ENCODE measurements at places on chromosomes 7 and 10. TPM values are rescaled to one million over a fixed set of nuclear protein-coding genes. Genes with fewer than 3 reads are reported as not detected.

- H3K4me3 ChIP-seq: no peak overlapping the region
- no peak overlapping the region for H3K27ac ChIP-seq
- H3K27me3 ChIP-seq: no peaks in the 10 kb centered on the region
- H3K36me3 ChIP-seq: peaks cover 99% of the 10 kb centered on the region
- no peaks in the 10 kb centered on the region for H3K4me1 ChIP-seq
Observed at GRCh38 chr7:128309976-128310375, 33.7 kb downstream of the RBM28 start.

GRCh38 chr7:50564171-50564570 is 1.0 kb downstream of the DDC start:
- peaks cover 55% of the 10 kb centered on the region for H3K27me3 ChIP-seq
- H3K4me1 ChIP-seq: no peaks in the 10 kb centered on the region
- no peak overlapping the region for H3K4me3 ChIP-seq

DNA sequence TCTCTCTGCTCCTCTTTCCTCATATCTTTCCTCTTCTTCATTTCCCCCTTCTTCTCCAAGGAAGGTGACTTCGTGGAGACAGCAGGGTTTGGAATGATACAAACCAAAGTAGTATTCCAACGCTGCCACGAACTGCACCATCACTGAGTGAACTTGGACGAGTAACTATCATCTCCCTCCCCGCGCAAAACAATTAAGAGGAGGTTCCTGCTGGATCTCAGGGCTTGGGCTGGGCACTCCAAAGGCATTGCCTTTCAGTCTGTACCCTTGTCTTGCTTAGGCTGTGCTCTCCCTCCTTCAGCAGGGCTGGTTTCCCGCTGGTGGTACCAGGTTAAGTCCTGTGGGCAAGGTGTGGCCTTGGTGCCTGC is 790 bp upstream of the PITX3 start:
- peaks cover 4% of the 10 kb centered on the region for H3K27me3 ChIP-seq
- DNase-seq: no peak
- H3K36me3 ChIP-seq: no peaks in the 10 kb centered on the region
- H3K4me3 ChIP-seq: peak overlapping the region; percentile 81
- H3K27ac ChIP-seq: no peak overlapping the region

- H3K4me3 ChIP-seq: no peak overlapping the region
- DNase-seq: no peak
Observed at GRCh38 chr10:29851241-29851640, 208.1 kb downstream of the JCAD start.

The VENTX gene
- 0.33 TPM for total RNA-seq
